Brain (organoid and tissue), 16 donors: ENCODE measurements at places on chromosomes 12 and 14.

GRCh38 chr14:44567997-44568396 lies 60.9 kb upstream of the FSCB start:
- no peak for DNase-seq

- DNase-seq, result peak; percentile 54
Measured at GRCh38 chr12:118611295-118611694, 234.9 kb downstream of the SUDS3 start.

- no peak for DNase-seq
Measured at GRCh38 chr12:128790221-128790620, 33.5 kb downstream of the SLC15A4 start.

GRCh38 chr12:85036733-85037132 lies 582 bp downstream of the LRRIQ1 start:
- DNase-seq, result peak; percentile 4

DNA sequence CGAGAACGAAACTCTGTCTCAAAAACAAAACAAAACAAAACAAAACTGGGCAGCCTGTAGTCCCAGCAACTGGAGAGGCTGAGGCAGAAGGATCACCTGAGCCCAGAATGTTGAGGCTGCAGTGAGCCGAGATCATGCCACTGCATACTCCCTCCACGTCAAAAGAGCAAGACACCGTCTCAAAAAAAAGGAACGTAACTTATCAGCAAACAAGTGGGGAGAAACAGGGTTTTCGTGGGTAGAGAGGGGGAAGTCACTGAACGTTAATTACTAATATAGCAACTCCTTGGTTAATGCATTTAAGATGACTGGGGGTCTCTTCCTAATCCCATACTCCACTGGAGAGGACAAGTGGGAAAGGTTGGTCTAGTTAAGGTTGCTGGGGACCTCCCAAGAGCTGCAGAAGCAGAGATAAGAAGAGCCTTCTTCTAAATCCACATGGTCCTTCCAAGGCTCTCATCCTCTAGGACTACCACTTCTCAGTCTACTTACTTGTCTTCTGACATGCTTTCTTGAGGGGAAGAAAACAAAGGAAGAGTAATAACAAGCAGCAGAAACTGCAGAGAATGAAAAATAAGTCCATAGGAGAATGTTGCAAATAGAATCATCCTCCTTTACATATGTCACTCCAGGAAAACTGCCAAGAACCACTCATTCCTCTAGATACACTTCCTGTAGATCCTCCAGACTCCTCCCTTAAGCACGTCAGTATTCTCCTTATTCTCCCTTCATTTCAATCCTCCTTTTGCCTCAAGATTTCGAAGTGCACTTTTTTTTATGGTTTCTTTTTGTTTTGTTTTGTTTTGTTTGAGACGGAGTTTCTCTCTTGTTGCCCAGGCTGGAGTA lies 5.8 kb downstream of the NUMB start:
- no peak for DNase-seq

DNA sequence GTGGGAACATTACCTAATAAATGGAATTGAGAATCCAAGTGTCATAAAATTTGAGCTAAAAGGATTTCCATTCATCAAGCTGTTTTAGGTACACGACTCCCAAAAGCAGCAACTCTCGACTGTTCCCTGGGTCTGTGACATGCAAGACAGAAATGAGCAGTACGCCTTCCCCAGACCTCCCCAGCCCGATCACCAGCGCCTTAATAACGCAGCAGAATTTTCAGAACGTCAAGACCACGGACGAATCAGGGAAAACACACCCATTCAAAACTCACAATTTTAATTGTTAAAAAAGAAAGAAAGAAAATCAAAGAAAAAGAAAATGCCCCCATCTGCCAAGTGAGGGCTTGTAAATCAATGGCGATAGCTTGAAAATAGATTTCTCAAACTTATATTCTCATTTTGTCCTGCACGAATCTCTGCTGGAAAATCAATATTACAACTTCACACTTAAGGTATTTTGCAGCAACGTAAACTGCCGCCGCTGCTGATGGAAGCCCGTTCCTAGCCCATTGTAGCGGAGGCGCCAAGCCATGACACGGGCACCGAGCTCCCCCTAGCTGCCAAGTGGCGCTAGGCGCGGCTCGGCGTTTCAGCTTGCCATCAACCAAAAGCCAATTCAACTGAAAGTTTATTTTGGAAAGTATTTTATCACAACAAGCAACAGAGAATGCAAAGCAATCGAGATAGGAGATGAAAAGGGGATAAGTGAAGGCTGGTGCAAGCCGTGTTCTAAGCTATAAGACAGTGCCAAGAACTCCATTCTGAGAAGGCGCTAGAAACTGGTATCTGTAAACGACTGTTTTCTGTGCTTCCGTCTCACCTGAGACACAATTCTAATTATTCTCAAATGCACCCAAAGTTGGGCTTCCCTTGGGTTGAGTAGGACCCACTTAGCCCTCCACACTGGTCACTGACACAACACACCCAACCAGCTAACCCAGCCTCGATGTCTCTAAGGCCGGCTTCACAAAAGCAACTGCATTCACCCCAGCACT lies 5.5 kb downstream of the BCL11B start:
- peak; percentile 94 for DNase-seq

- DNase-seq, result peak; percentile 87
Measured at GRCh38 chr14:72948481-72949138, 22.3 kb downstream of the DCAF4 start.

- DNase-seq, result no peak
Measured at GRCh38 chr12:93365616-93366405, 11.9 kb upstream of the NUDT4 start.

GRCh38 chr12:107105410-107105703 lies 12.0 kb upstream of the CRY1 start:
- no peak for DNase-seq

DNA sequence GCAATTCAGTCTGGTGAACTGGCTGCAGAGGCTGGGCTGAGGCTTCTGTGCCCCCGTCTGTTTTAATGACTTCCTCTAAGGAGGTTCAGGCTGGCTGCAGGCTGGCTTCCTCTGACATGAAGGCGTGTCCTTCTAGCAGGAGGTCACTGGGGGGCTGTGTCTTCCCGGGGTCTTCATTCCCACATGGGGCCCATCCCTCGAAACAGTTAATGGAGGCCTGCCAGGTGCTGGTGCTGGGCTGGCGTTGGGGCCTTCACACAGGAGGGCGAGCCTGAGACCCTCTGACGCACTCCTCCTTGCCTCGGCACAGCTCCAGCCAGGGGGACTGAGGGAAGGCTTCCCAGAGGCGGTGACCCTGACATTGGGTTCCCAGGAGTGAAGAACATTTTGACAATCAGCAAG lies 57.7 kb upstream of the DLK1 start:
- no peak for DNase-seq

DNA sequence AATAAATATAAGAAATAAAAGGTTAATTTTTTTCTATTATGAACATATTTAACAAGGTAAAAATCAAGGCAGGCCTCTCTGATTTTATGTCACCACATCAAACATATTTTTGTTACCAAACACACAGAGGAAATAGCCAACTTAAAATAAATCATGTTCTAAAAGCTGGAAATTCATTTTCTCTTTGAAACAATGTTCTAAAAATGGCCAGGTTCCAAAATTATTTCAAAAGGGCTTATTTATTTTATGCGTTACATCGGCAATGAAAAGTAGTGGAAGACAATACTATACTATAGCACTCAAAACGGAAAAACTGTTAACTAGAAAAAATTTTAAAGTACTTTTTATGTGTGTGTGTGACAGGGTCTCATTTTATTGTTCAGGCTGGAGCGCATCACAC lies 24.0 kb upstream of the RASSF8 start:
- DNase-seq, result no peak

DNA sequence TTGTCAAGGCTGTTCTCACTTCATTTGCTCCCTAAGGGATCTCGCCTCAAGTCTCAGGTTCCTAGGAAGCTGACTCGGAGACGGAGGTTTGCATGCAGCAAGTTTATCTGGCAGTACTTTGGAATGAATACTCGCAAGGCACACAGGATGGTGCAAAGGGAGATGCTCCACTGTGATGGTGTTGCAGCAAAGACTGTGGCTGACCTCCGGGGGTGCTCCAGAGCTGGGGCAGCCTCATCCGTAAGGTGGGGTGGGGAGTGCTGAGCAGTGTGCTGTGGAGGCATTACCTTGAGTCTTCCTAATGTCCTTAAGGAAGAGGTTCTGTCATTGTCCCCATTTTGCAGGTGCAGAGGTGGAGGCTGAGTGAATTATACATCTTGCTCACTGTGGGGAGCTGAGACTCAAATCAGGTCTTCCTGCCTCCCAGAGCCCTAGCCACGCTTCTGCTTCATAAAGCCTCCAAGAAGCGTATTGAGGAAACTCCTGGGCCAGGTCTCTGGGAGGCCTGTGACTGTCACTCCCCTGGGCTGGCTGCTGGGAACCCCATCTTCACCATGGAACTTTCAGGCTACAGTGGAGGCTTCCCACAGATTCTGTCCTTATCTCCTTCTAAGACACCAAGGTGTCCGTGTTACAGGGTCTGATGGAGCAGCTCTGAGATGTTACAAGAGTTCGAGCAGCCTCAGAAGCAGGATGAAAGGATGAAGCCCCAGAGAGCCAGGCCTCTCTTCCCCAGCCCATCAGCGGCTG lies 39.5 kb downstream of the GALNT16 start:
- no peak for DNase-seq

DNA sequence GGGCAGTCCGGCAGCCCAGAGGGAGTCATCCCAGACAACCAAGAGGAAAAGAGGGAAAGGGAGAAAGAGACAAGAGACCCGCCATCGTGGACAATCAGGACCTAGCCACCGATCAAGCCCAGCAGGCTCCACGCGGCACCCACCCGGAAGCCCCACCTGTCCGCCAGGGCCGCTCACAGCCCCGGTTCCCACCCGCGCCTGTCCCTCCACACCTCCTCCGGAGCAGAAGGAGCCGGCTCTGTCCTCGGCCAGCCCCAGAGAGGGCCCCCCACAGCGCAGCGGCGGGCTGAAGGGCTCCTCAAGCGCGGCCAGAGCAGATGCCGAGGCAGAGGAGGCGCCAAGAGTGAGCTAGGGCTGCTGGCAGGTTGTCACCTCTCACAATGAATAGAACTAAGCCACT lies 784.7 kb upstream of the FBXO33 start:
- DNase-seq, result no peak

DNA sequence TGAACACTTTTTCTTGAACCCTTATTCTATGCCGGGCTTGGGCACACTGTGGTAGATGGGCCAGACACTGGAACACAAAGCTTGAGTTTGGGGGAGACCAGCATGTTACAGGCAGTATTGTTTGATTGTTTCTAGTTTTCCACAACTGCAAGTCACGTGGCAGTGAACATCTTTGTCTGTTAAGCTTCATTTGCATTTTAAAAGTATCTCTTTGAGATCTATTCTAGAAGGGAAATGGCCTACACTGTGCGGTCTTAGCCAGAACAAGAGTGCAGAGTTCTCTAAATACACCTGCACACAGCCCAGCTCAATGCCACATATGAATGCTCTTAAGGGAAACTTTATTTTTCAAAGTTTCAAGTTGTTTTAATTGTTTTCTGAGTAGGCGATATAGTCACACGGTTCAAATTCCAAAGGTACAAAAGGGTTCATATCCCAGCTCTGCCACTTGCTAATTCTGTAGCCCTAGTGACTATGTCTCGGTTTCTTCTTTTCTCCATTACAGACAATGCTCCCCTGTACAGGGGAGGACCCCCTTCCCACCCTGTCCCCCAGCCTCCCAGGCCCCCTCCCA lies 24.9 kb downstream of the RIN3 start:
- DNase-seq, result no peak

DNA sequence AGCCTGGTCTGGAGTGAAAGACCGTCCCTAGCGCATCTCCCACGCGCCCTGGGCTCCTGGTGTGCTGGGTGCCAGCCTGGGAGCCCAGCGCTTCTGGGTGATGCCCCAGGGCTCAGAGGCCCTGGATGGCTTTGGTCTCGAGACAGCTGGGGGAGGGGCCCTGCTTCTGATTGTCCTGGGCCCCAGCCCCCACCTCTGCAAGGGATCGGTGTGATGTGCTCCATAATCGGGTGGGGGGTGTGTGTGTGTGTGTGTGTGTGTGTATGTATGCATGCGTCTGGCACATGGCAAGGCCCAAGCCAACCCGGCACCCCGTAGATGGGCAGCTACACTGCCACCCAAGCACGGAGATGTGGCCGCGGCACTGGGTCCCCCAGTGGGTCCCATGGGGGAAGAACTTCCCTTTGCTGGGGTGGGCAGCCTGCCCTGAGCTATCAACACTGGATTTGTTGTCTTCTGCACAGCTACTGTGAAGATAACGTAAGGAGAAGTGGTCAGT lies 3.1 kb downstream of the ZBTB42 start:
- no peak for DNase-seq

GRCh38 chr14:69079188-69079742 lies 73.7 kb downstream of the DCAF5 start:
- no peak for DNase-seq

GRCh38 chr12:3551386-3551785 lies 60.4 kb downstream of the PRMT8 start:
- no peak for DNase-seq

GRCh38 chr12:119410396-119410795 lies 75.9 kb downstream of the CCDC60 start:
- no peak for DNase-seq

- no peak for DNase-seq
Measured at GRCh38 chr14:100120522-100121269, 38.7 kb downstream of the DEGS2 start.

- no peak for DNase-seq
Measured at GRCh38 chr14:83908419-83908818, 1621.5 kb upstream of the FLRT2 start.

- DNase-seq, result peak; percentile 71
Measured at GRCh38 chr12:71662849-71663560, 643 bp downstream of the ZFC3H1 start.

- DNase-seq, result peak; percentile 92
Measured at GRCh38 chr12:117134059-117134458, 34.8 kb upstream of the TESC start.

- DNase-seq, result no peak
Measured at GRCh38 chr14:100849115-100849781, 23.3 kb downstream of the MEG3 start.

GRCh38 chr12:46886541-46887041 lies 60.8 kb upstream of the SLC38A4 start:
- DNase-seq, result no peak

DNA sequence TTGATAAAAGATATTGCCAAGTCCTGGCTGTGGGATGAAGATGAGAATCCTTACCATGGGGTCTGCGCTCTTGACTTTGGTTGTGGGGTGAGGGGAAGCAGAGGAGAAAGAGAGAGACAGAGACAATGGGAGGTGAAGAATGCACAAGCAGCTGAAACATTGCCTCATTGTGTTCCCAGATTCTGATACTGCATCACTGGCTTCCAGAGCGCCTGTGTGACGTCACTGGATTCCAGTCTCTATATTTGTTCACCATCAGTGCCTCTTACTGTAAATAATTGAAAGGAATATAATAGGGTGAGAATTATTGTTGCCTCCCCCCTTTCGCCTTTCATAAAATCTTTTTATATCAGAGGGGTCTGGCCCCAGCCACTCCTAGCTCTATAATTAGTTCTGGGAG lies 188.9 kb upstream of the NTF3 start:
- DNase-seq, result no peak

DNA sequence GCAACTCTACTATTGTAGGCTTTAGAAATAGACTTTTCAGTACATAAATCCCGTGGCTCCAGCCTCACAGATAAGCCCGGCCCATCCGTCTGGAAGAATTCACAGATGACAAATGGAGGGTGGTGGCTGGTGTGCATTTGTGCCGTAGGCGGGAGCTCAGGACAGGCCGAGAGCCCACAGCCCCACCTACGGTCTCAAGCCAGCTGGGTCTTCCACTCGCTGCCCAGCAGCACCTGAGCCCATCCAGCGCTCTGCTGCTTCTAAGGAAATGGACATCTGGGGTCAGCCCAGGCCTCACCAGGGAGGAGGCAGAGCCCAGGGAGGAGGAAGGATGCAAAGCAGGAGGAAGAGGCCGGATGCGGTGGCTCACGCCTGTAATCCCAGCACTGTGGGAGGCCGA lies 72.8 kb downstream of the KIF26A start:
- DNase-seq, result peak; percentile 30
